ENCODE measurements at places on chromosomes 2 and 18.

GRCh38 chr2:72220170-72220569 is 72.5 kb upstream of the CYP26B1 start:
- no peaks in the 10 kb centered on the region for H3K27me3 ChIP-seq
- peaks cover 10% of the 10 kb centered on the region for H3K4me1 ChIP-seq
- H3K4me3 ChIP-seq: no peak overlapping the region

GRCh38 chr2:164302786-164303185 is 318.5 kb downstream of the GRB14 start:
- no peak overlapping the region for H3K4me3 ChIP-seq
- DNase-seq: no peak
- H3K27ac ChIP-seq: no peak overlapping the region
- H3K27me3 ChIP-seq: peaks cover 4% of the 10 kb centered on the region
- H3K4me1 ChIP-seq: no peaks in the 10 kb centered on the region

DNA sequence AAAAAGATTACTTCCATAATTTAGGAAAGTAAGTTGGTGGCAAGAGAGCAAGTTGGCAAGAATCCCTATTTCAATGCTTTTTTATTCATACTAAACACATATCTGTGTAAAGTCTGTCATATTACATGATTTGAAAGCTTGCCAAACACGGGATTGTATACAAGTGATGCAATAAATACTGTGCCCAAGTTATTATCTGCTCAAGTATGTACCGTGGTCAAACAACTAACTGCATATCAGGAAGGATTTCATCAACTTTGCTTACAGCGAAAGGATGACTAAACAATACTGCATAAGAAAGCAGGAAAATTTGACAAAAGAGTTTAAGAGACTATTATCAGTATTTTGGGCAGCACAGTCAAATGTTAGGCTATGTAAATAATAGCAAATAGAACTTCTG is 69.6 kb upstream of the SCN1A start:
- no peaks in the 10 kb centered on the region for H3K27me3 ChIP-seq
- no peak for DNase-seq
- no peak overlapping the region for H3K27ac ChIP-seq
- H3K36me3 ChIP-seq: no peaks in the 10 kb centered on the region
- peaks cover 24% of the 10 kb centered on the region for H3K4me1 ChIP-seq

GRCh38 chr2:9099341-9099751 is 95.9 kb upstream of the MBOAT2 start:
- no peak overlapping the region for H3K4me3 ChIP-seq
- DNase-seq: peak; percentile 20
- no peaks in the 10 kb centered on the region for H3K27me3 ChIP-seq
- no peaks in the 10 kb centered on the region for H3K4me1 ChIP-seq
- no peak overlapping the region for H3K27ac ChIP-seq

GRCh38 chr18:23992089-23992940 is 22.2 kb upstream of the TTC39C start:
- H3K4me3 ChIP-seq: no peak overlapping the region
- no peak for DNase-seq
- H3K36me3 ChIP-seq: no peaks in the 10 kb centered on the region
- no peak overlapping the region for H3K27ac ChIP-seq
- H3K4me1 ChIP-seq: peaks cover 6% of the 10 kb centered on the region
- no peaks in the 10 kb centered on the region for H3K27me3 ChIP-seq

- no peak overlapping the region for H3K4me3 ChIP-seq
- no peaks in the 10 kb centered on the region for H3K27me3 ChIP-seq
- no peak for DNase-seq
- H3K36me3 ChIP-seq: no peaks in the 10 kb centered on the region
Measured at GRCh38 chr2:143001501-143001900, 124.0 kb downstream of the KYNU start.

DNA sequence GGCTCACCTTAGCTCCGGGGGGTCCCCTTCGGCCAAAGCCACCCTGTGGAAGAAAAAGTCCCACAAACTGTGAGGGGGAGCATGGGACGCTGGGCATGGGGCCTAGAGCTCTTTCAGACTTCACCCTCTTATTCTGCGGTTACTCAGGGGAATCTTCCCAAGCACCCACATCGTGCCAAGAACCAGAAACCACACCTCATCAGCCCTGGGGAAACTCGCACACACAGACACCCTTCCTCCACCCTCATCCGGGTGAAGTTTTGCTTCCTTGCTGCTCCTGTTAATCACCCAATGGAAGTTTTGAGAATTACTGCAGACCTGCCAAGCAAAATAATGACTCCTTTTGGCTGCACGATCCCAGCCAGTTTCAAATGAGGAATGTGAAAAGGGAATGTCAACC is 59.1 kb downstream of the COL6A3 start:
- peaks cover 54% of the 10 kb centered on the region for H3K27me3 ChIP-seq

- H3K27me3 ChIP-seq: no peaks in the 10 kb centered on the region
- H3K4me3 ChIP-seq: no peak overlapping the region
- H3K36me3 ChIP-seq: no peaks in the 10 kb centered on the region
- H3K4me1 ChIP-seq: peaks cover 7% of the 10 kb centered on the region
- no peak for DNase-seq
- no peak overlapping the region for H3K27ac ChIP-seq
Measured at GRCh38 chr2:157152362-157152761, 105.1 kb upstream of the GALNT5 start.

DNA sequence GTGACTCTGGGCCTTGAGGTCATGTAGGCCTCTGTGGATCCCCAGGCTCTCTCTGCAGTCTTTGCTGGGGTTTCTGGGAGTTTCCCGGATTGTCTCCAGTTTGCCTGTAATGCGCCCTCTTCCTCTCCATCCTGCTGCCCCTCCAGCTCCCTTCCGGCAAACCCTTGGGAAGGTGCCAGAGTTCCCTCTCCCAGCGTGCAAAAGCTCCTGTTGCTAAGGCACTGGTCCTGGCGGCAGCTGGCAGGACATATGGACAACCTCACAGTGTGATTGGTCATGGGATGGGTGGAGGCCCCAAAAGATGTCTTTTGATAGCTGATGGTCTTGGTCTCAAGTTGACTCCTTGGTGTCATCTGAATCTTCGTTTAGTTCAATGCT is 320.1 kb downstream of the CYP26B1 start:
- DNase-seq: no peak
- H3K27ac ChIP-seq: no peak overlapping the region
- H3K4me3 ChIP-seq: no peak overlapping the region
- H3K27me3 ChIP-seq: peaks cover 11% of the 10 kb centered on the region
- no peaks in the 10 kb centered on the region for H3K4me1 ChIP-seq

DNA sequence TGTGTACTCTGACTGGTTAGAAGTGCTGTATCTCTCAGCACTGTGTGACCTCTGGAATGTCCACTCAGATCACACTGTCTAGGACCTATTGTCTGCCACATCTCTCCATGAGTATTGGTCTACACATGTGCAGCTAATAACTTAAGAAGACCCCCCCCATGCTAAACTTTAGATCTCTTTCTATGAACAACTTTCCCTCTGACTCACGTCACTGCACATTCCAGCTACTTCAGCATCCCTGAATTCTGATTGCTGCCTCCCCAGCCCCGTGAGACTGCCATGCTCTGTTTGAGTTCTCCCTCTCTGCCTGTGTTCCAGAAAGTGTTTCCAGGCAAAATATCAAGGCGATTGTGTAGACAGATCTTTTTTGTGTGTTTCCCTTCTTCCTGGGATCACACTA is 41.8 kb downstream of the RAPGEF4 start:
- H3K27ac ChIP-seq: no peak overlapping the region
- no peak for DNase-seq
- H3K36me3 ChIP-seq: no peaks in the 10 kb centered on the region
- H3K27me3 ChIP-seq: peaks cover 17% of the 10 kb centered on the region
- no peaks in the 10 kb centered on the region for H3K4me1 ChIP-seq
- no peak overlapping the region for H3K4me3 ChIP-seq

- no peaks in the 10 kb centered on the region for H3K27me3 ChIP-seq
- no peak for DNase-seq
- H3K27ac ChIP-seq: no peak overlapping the region
- no peaks in the 10 kb centered on the region for H3K36me3 ChIP-seq
Measured at GRCh38 chr18:56083523-56084287, 495.7 kb upstream of the TCF4 start.

- no peak overlapping the region for H3K27ac ChIP-seq
- H3K4me1 ChIP-seq: no peaks in the 10 kb centered on the region
- no peaks in the 10 kb centered on the region for H3K27me3 ChIP-seq
Measured at GRCh38 chr18:8052237-8052701, 485.2 kb downstream of the PTPRM start.

GRCh38 chr2:86833315-86833714 is 28.4 kb downstream of the CD8B start:
- H3K4me3 ChIP-seq: no peak overlapping the region
- H3K36me3 ChIP-seq: no peaks in the 10 kb centered on the region
- H3K27ac ChIP-seq: no peak overlapping the region
- H3K27me3 ChIP-seq: no peaks in the 10 kb centered on the region
- DNase-seq: no peak

GRCh38 chr2:103249462-103249861 is 487.6 kb downstream of the TMEM182 start:
- H3K4me1 ChIP-seq: no peaks in the 10 kb centered on the region
- H3K27ac ChIP-seq: no peak overlapping the region
- H3K4me3 ChIP-seq: no peak overlapping the region
- no peaks in the 10 kb centered on the region for H3K36me3 ChIP-seq

- no peak overlapping the region for H3K27ac ChIP-seq
- H3K4me3 ChIP-seq: no peak overlapping the region
- H3K27me3 ChIP-seq: peaks cover 15% of the 10 kb centered on the region
- H3K4me1 ChIP-seq: no peaks in the 10 kb centered on the region
- DNase-seq: no peak
Measured at GRCh38 chr2:175218551-175218950, 37.0 kb upstream of the ATP5MC3 start.

- no peaks in the 10 kb centered on the region for H3K4me1 ChIP-seq
- DNase-seq: no peak
- H3K27me3 ChIP-seq: no peaks in the 10 kb centered on the region
- no peaks in the 10 kb centered on the region for H3K36me3 ChIP-seq
Measured at GRCh38 chr2:162198239-162198638, 45.0 kb downstream of the FAP start.

DNA sequence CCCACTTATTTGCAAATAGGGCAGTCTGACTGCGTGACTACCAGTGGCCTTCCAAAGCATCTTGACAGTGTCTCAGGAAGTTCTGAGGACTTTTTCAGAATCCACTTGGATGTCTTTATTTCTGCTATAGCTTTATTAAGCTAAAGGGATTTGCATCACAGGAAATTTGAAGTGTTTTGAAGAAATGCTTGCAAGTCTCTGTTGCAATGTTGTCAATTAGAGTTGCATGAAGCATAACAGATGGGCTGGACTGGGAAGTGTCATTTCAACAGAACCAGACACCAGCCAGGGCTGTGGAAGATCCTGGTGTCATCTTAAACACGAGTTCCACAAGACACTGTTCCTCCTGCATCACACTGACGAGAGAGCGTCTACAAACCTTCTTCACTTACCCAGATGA is 224.5 kb downstream of the EN1 start:
- no peaks in the 10 kb centered on the region for H3K4me1 ChIP-seq
- no peaks in the 10 kb centered on the region for H3K36me3 ChIP-seq
- H3K4me3 ChIP-seq: no peak overlapping the region
- H3K27me3 ChIP-seq: no peaks in the 10 kb centered on the region
- H3K27ac ChIP-seq: no peak overlapping the region

GRCh38 chr2:26274058-26274613 is 29.4 kb downstream of the HADHB start:
- H3K36me3 ChIP-seq: peaks cover 17% of the 10 kb centered on the region
- peaks cover 13% of the 10 kb centered on the region for H3K4me1 ChIP-seq
- no peak overlapping the region for H3K4me3 ChIP-seq
- H3K27ac ChIP-seq: no peak overlapping the region

DNA sequence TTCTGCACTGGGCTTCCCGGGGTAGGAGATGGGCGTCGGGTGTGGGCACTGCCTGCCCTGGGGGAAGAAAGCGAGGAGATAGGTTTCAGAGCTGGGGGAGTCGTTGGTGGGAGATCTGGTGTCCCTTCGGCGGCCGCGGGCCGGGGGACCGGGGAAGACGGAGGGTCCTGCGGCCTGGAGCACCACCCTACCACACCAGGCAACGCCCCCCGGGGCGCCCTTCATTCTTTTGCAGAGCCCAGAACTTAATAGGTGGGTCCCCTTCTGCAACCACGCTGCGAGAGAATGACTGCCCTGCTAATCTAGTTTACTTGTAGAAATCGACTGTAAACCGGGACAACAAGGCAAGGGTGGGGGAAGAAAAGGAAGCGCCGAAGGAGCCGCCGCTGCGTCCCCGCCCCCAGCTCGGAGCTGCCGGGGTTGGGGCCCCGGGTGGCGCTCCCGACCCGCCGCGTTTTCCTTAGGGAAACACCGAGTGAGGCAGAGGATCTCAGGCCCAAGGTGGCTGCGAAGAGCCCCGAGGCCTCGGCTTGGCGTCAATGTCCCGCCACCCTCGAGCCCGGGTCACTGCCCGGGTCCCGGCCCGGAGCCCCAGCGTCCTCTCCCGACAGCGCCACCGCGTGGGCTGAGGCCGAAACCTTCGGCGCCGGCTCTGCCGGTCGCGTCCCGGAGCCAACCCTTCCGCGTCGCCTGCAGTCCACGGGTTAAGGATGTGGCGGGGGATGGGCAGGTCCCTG is 5.4 kb upstream of the SATB2 start:
- H3K27me3 ChIP-seq: peaks cover 29% of the 10 kb centered on the region
- peaks cover 7% of the 10 kb centered on the region for H3K4me1 ChIP-seq
- H3K27ac ChIP-seq: peak overlapping the region; percentile 63
- DNase-seq: peak; percentile 84

GRCh38 chr18:3578621-3579020 is 128.6 kb downstream of the TGIF1 start:
- no peak overlapping the region for H3K4me3 ChIP-seq
- no peak for DNase-seq
- no peak overlapping the region for H3K27ac ChIP-seq
- H3K27me3 ChIP-seq: no peaks in the 10 kb centered on the region
- peaks cover 34% of the 10 kb centered on the region for H3K36me3 ChIP-seq

- H3K27me3 ChIP-seq: no peaks in the 10 kb centered on the region
- DNase-seq: no peak
- H3K4me1 ChIP-seq: no peaks in the 10 kb centered on the region
- no peak overlapping the region for H3K27ac ChIP-seq
Measured at GRCh38 chr2:188870289-188870688, 103.9 kb upstream of the COL3A1 start.

DNA sequence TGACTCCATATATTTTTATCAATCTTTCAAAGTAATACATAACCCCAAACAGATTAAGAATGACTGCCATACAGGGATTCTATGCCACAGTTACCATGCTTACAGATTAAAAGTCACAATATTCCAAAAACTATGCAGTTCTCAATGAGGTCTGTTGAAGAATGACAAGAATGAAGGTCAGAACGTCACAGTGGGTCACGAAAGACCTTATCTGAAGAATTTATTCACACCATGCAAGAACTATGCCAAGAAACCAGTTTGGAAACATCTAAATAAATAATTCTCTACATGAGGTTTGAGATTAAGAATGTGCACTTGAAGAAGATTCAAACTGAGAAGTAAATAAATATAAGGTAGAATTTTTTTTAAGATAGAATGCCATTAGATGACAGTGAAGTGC is 253.3 kb downstream of the EXOC6B start:
- H3K27ac ChIP-seq: no peak overlapping the region
- no peaks in the 10 kb centered on the region for H3K27me3 ChIP-seq
- no peaks in the 10 kb centered on the region for H3K36me3 ChIP-seq
- H3K4me3 ChIP-seq: no peak overlapping the region

- no peak overlapping the region for H3K27ac ChIP-seq
- DNase-seq: no peak
- H3K36me3 ChIP-seq: no peaks in the 10 kb centered on the region
- H3K27me3 ChIP-seq: no peaks in the 10 kb centered on the region
- peaks cover 8% of the 10 kb centered on the region for H3K4me1 ChIP-seq
Measured at GRCh38 chr2:133760376-133760775, 192.1 kb upstream of the NCKAP5 start.

- H3K4me3 ChIP-seq: no peak overlapping the region
- no peaks in the 10 kb centered on the region for H3K36me3 ChIP-seq
Measured at GRCh38 chr2:114011713-114012112, 121.8 kb downstream of the ACTR3 start.

GRCh38 chr2:112980537-112980936 is 2.7 kb downstream of the IL36G start:
- DNase-seq: no peak
- no peak overlapping the region for H3K4me3 ChIP-seq
- H3K27ac ChIP-seq: no peak overlapping the region
- H3K27me3 ChIP-seq: peaks cover 42% of the 10 kb centered on the region
- no peaks in the 10 kb centered on the region for H3K36me3 ChIP-seq

All from A673 (cell line).